BE2C (cell line): ENCODE measurements at places on chromosomes 4 and X.

DNA sequence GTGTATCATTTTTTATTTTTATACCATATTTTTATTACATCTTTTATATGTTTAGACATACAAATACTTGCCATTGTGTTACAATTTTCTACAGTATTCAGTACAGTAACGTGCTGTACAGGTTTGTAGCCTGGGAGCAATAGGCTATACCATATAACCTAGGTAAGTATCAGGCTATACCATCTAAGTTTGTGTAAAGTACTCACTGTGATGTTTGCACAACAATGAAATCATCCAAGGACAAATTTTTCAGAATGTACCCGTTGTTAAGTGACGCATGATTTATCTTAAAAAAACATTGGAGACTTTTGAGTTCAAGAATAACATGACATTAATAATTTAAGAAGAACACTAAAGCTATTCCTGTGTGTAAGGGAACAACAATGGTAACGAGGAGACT, 96.0 kb upstream of the LEF1 start:
- no peak for DNase-seq

GRCh38 chr4:39814403-39815185, 116.7 kb downstream of the UBE2K start:
- DNase-seq: no peak

- DNase-seq: no peak
These were observed 5.4 kb downstream of the WDR1 start for GRCh38 chr4:10111067-10111801.

DNA sequence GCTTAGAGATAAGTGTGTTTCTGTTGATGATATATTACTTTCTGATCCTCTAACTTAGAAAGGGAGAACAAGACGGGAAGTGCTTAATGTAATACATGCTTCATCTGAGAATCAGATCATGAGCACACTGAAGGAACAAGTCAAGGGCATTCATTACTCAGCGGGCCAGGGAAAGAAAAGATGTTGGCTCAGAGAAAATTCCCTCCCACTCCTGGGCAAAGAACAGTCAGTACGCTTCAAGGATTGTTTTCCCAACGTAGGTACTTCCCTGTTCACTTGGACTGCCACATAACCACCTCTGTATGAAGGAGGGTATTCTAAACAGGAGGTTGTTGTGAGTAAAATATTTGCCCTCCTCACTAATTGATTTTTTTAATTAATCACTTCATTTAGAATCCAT, 374.5 kb upstream of the FMR1 start:
- no peak for DNase-seq

DNA sequence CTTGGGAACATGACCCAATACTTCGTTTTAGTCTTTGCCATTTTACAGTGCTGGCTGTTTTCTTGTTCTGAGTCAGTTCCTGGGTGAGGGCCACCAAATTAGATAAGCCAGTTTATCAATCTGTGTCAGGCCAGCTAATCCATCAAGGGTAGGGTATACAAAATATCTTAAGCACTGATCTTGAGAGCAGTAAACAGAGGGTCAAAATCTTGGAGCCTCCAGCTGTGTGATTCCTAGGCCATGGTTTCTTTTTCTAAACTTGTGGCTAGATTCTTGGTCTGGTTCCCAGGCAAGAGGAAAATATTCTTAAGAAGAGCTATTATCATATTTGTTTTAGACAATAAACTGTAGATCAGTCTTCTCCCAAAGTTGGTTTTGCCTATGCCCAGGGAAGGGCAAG, 1396.6 kb upstream of the PABPC4L start:
- no peak for DNase-seq

- no peak for DNase-seq
These were observed 255.1 kb upstream of the GPC4 start for GRCh38 chrX:133670383-133670782.
